ENCODE measurements at places on chromosomes 11 and 22.

DNA sequence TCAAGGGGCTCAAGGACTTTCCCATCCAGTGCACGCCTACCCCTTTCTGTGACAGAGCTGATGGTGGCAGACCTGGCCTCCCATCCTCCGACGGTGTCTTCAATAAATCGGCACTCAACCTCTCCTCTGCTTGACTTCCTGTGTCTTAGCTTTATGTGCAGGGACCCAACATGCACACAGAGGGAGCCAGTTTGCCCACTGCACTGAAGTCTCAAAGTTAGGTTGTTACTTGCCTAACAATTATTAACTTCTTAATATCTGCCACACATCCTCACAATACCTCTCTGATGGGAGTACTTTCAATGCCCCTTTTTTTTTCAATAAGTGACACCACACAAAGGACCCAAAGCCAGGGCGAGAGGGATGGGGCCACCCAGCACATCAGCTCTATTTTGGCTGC, 3.6 kb downstream of the IZUMO1R start:
- DNase-seq: no peak

- DNase-seq: no peak
Measured at GRCh38 chr11:71530602-71531001, 3.5 kb downstream of the KRTAP5-7 start.

DNA sequence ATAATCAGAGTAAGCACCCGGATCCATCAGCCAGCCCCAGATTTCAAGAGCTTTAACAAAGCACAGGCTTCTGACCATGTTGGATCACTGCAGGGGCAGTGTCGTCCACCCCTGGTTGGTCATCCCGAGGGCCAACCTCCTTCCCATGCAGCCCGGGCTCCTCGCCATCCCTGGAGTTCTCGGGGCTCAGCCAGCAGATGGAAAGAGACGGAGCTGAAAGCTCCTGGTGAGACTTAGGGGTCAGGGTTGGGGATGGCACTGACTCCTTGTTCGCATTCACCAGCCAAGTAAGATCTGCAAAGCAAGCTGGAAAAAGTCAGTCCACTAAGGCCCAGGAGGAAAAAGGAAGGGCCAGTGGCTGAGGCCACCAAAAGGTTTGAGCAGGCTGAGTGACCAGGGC, 888.9 kb downstream of the BRD1 start:
- DNase-seq: no peak

DNA sequence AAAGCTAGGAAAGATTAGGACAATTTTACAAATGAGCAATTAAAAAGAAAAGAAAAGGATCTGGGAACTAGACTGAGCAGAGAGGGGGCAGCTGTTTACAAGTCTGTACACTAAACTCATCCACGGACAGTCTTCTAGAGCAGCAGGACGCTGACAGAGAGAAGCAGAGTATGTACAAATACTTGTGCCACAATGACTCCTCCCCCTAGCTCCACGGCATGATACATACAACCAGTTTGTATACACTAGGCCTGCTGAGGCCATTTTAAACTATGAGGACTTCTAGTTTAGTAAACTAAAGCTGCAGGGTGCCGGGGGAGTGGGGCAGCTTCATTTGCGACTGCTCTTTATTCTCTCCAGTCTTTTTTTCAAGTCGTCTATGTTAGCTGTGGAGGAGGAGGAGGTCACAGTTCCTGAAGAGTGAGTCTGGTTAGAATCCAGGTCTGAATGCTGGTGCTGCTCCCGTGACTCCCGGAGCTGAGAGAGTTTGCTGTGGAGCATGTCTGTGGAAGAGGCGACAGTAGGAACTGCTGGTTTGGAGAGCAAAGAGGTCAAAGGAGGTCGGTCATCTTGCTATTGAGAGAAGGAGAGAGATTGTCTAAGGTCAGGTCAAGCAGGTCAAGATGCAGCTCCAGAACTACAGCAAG, 24.8 kb downstream of the F2 start:
- no peak for DNase-seq

DNA sequence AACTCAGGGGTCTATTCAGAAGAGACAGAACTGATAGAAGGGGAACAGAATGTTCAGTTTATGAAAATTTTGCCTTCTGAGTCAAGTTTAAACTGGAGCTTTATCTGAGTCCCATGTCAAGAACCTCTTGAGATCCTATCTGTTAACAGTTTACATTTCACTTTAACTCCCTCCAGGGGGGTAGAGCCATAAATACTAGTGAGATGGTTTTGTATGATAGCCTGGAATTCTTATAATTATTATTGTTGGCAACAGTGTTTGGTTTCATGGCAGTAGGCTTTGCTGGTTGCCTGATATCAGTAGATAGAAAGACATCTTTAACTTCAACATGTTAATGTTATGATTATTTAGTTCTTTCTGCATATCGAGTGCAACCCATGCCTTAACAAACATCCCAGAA, 498.5 kb downstream of the INSC start:
- no peak for DNase-seq

All from naive thymus-derived CD4-positive, alpha-beta T cell (primary cell).